ENCODE measurements at places on chromosomes 5 and 9. TPM values are rescaled to one million over a fixed set of nuclear protein-coding genes. Genes with fewer than 3 reads are reported as not detected.
A peak's percentile ranks its signal among the peaks of the same experiment; 100 is the strongest.

GRCh38 chr5:102856389-102856777 is 101.3 kb downstream of the PAM start:
- DNase-seq, result no peak

DNA sequence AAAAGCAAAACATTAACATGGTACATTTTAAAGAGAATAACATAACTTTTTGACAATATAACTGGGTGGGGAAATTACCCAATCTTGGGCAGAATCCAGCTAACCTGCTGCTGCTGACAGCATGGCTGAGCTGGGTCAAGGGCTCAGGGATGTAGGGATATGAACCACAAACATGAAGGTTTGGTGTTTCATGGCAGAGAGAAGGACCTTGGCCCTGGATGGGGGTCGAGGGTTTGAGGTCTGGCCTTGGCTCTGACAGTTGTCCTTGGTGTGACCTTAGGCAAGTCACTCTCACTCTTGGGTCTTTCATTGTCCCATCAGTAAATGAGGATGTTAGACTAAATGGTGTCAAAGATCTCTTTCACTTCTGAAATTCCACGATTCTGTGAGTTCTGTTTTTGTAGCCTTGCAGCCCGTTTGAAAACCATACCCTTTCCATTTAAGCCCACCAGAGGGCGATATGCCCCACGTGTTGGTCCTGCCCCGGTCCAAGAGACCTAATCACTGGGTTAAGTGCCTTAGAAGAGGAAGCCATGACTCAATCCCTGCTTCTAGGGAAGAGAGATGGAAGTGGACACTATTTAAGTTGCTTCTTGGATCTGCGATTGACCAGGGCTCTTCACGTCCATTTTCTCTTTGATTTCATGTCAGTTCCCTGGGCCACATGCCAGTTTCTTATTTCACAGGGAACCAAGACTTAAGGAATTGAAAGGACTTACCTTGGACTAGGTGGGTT is 56.8 kb upstream of the TEX48 start:
- peak; percentile 57 for DNase-seq

The ACOT12 gene
- 1.1 TPM for total RNA-seq

- no peak for DNase-seq
These were observed 86.6 kb upstream of the SLC24A2 start for GRCh38 chr9:19875291-19875920.

DNA sequence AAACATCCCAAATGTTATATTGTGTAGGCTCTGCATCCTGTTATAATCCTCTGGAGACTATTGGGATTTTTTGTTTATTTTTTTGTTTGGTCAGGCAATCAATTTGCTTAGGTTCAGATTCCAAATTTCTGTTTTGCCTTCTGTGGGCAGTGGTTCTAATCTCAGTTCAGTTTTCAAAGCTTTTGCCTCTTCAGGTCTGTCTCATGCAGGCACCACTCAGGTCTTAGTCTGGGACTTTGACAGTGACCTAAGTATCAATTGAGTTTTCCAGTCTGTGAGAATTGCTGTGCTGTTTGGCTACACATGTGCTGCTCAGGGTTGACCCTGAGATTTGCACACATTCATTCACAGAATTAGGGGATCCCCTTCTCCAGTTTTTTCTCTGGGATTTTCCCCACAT is 14.1 kb downstream of the SNX2 start:
- no peak for DNase-seq

DNA sequence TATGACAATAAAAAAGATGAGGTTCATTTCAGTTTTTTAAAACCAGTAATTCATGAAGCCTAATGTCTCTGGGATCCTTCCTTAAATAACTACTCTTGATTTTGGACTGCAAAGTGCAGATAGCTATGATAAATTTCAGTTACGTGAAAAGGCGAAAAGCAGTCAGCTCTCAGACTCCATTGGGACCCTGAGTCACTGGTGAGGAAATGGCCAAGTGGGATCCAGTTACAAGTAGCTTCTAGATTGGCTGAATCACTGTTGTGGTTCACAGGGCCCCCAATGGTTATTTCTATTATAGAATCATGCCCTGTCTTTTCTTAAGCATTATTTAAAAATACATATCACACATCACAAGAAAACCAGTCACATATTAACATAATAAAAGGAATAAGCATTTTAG is 31.1 kb upstream of the PPP3R2 start:
- no peak for DNase-seq

DNA sequence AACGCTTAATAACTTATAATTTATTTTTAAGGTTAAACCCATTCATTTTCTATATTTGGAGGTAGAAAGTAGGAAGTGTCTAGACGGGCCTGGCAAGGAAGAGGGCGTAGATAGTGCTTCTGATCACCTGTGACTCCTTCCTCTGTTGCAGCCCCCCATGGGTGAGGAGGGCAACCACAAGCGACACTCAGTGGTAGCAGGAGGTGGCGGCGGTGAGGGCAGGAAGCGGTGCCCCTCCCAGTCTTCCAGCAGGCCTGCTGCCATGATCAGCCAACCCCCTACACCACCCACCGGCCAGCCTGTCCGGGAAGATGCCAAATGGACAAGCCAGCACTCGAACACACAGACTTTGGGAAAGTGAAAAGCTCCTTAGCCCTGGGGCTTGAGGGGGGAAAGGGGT is 36.7 kb downstream of the FAXDC2 start:
- peak; percentile 34 for DNase-seq

The TGFBI gene
- 167 TPM for total RNA-seq

- DNase-seq, result no peak
These were observed 3.3 kb upstream of the VLDLR start for GRCh38 chr9:2618289-2618688.

DNA sequence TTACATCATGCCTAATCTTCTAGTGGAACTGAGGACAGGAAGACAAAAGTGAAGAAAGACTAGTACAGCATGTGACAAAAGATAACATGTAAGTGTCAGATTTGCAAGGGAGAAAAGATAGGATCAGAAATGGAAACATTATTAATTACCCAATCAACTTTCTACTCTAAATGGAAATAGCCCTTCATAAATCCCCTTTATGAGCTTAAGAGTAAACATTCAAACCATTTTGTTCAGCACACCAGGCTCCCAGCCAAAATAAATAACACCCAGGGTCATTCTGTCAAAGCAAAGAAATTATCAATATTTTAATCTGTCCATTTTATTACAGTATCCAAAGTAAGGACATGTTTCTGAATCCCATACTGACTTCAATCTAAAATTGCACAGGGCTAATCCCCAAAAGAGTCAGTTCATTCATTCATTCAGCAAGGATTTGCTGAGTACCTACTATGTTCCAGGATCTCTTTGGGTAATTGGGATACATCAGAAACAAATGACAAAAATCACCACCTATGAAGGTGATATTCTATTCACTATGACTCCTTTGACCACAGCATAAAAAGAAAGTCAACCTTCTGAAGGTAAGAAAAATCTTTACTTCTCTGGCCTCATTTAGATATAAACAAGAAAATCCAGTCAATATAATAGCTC is 5.3 kb downstream of the PRELID2 start:
- DNase-seq, result no peak

The PGM5 gene
- 0.19 TPM for total RNA-seq

All from naive thymus-derived CD4-positive, alpha-beta T cell (primary cell).